ENCODE measurements at places on chromosomes 13 and 19.

DNA sequence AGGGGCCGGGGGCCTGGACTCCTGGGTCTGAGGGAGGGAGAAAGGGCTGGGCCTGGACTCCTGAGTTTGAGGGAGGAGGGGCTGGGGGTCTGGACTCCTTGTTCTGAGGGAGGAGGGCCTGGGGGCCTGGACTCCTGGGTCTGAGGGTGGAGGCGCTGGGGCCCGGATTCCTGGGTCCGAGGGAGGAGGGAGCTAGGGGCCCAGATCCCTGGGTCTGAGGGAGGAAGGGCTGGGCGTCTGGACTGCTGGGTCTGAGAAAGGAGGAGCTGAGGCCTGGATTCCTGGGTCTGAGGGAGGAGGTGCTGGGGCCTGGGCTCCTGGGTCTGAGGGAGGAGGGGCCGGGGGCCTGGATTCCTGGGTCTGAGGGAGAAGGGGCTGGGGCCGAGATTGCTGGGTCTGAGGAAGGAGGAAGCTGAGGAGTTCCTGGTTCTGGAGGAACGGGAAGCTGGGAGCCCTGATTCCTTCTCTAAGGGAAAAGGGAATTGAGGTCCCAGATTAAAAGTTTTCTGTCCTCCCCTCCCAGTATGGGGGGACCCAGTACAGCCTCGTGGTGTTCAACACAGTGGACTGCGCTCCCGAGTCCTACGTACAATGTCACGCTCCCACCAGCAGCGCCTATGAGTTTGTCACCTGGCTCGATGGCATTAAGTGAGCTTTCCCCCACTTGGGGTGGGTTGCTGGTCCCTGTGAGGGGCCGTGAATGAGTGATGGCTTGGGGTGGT, 721 bp downstream of the MED25 start:
- DNase-seq, result peak; percentile 4

- no peak for DNase-seq
Measured at GRCh38 chr19:15368798-15369593, 10.6 kb downstream of the AKAP8 start.

DNA sequence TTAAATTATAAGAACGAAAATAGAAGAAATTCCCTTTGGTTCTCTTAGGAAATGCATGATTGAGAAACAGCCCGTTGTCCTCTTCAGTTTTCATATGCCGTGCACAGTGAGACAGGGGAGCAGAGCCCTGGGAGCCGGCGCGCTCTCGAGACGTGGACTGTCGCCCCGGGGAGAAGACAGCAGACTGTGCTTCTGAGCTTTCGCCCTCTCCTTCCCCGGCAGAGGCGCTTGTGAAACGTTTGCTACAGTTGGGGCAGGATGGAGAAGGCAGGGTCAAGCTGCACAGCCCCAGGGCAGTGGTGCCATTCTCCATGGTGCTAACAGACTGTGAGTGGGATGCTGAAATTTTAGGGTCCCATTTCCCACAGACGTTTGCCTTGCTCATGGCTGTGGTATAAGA, 192.2 kb upstream of the KL start:
- DNase-seq, result no peak

DNA sequence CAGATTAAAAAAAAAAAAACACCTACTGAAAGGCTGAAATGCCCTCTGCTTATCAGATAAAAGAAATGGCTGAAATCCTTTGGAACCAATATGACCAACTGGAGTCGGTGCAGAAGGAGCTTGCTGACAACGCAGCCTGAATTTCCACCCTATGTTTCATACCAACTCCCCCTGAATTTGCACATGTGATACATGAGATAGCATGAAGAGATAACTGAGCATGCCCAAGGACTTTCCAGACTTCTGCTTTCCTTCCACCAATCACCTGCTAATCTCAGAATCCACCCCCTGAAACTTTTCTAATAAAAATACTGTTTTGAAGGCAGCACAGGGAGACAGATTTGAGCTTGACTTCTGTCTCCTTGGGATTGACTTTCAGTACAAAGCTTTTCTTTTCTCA, 32.2 kb upstream of the WDFY2 start:
- no peak for DNase-seq

- DNase-seq, result no peak
Measured at GRCh38 chr13:83117046-83117445, 765.2 kb downstream of the SLITRK1 start.

- DNase-seq, result no peak
Measured at GRCh38 chr19:41905273-41906002, 22.5 kb downstream of the ARHGEF1 start.

- no peak for DNase-seq
Measured at GRCh38 chr13:109859216-109859835, 72.9 kb upstream of the IRS2 start.

GRCh38 chr13:32415019-32415418, 12.9 kb downstream of the N4BP2L1 start:
- DNase-seq, result no peak

DNA sequence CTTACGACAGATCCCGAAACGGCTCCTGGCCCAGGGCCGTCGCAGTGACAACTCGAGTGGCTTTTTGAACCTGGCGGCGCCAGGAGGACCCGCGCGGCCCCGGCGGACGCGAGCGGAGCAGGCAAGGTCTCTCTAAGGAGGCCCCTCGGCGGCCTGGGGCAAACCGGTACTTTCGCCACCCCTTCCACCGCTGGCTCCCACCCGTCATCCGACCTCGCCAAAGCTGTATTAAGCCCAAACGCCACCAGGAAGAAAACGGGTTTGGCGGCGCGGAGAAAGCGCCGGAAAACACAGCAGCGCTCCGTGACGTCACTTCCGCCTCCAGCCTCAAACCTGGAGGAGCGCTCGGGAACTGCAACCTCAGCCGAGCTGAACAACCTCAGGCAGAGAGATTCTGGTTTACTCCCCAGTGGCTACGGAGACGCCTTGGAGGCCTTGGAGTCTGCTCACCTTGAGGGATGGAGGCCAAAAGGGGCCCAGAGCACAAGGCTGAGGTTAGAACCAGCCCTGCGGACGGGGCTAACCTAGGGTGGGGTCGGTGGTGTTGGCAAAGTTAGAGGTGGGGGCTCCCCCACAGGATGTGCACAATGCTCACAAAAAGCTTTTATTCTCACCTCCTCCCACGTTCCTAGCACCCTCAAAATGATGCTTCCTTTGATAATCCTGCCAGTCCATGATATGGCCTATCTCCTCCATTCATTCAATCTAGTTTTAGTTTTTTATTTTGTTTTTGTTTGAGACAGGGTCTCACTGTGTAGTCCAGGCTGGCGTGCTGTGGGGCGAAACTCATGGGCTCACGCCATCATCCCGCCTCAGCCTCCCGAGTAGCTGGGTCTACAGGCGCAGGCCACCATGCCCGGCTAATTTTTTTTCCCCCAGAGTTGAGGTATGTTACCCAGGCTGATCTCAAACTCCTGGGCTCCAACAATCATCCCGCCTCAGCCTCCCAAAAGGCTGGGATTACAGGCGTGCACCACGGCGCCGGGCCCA, at the start of gene ZNF266:
TSS of gene ZNF266 (minus strand) at position 295 of the 990 bp plus-strand sequence. CDS start 15,484 bp downstream, outside the sequence.
- DNase-seq, result peak; percentile 66

DNA sequence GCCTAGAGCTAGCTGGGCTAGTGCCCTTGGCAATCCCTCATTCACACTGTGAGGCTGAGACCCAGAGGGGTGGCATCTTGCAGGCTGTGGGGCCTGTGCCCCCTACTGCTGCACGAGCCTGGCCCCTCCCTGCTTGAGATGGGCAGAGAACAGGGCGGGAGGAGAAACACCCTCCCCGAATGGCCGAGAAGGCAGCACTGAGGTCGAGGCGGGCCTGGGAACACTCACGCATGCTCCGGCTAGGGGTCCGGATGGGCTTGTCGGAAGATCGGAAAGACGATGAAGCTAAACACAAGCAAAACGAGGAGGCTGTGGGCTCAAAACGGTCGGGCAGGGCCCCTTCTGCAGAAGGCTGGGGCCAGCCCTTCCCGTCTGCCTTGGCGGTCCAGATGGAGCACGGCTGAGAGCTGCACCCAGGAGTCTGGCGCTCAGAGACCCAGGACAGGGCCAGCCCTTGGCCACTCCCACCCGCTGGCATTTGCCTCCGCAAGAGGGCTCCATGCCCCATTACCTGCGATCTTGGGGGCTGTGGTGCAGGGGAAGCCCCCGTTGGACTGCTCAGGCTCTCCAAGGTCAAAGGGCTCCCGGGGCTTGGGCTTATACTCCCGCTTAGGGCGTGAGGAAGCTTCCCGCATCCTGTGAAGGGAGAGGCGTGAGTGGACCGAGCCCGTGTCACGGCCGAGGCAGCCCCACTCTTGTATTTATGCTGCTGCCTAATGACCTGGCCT, 18.9 kb downstream of the MPND start:
- no peak for DNase-seq

Measured in NCI-H226 (cell line).